ENCODE measurements at places on chromosomes 4 and X.

DNA sequence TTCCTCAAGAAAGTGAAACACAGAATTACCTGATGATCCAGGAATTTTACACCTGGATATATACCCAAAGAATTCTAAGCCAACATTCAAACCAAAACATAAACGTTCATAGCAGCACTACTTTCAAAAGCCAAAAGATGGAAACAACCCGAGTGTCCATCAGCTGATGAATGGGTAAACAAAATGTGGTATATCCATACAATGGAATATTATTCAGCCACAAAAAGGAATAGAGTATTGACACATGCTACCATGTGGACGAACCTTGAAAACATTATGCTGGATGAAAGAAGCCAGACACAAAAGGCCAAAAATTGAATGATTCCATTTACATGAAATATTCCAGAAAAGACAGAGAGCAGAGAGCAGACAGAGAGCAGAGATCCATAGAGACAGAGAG is 52.0 kb downstream of the IRF2 start:
- no peak for DNase-seq

- no peak for DNase-seq
Observed at GRCh38 chr4:151555151-151555945, 146.4 kb downstream of the FHIP1A start.

- no peak for DNase-seq
Observed at GRCh38 chr4:140781596-140781995, 25.4 kb upstream of the TBC1D9 start.

DNA sequence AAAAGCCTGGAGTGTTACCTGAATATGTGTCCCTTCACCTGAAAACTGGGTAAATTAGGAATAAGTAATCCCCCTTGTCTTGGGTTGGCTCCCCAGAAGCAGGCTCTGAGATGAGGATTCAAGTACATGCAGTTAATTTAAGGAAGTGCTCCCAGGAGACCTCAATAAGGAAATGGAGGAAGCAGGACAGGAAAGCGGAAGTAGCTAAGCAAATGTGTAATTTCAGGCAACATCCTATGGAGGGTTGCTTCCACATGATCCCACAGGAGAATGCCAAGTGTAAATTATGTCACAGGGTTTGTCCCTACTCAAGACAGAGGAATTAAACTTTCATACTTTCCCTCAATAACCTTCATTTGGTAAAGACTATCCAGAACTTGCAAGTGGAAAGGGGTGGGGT is 48.1 kb upstream of the ARHGEF6 start:
- DNase-seq = no peak

- no peak for DNase-seq
Observed at GRCh38 chr4:77538144-77538543, 67.5 kb upstream of the CXCL13 start.

DNA sequence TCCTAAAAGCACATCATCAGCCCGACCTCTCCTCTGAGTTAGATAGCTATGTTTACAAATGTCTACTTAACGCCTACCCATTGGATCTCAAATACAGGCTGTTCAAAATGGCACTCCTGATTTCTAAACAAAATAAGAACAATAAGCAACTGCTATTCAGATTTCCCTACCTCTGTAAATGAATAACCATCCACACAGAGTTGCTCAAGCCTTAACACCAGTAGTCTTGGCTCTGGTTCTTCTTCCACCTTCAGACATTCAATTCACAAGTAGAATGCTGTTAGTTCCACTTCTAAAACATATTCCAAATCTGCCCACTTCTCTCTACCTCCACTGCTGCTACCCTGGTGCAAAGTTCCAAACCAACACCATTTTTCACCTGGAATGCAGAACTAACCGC is 27.1 kb upstream of the DCLK2 start:
- DNase-seq = no peak

DNA sequence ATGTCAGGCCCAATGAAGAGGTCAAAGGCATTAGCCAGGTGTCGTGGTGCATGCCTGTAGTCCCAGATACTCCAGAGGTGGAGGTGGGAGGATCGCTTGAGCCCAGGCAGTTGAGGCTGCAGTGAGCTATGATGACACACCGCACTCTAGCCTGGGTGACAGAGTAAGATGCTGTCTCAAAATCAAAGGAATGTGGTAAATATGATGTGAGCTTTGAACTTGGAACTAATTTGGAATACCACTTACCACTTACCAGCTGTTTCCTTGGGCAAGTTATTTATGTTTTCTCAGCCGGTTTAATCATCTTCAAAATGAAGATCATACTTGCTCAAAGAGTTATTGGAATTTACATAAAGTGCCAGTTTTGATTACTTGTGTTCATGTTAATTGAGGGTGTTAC is 23.8 kb upstream of the SEPSECS start:
- no peak for DNase-seq

DNA sequence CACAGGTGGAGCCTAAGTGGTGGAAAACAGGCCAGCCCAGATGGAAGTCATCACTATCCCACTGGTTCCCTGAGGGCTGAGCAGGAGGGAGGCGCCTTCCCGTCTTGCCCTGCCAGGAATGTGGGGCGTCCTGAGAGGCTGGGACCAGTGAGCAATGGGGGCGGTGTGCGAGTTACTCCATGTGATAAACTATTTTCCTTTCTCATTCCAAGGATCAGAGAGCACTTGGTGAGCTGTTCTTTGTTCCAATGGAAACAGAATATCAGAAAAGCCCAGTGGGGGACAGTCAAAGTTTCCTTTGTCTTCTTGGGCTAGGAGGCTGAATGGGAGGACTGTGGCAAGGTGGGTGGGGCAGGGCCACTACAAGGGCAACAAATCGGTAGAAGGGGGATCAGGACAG is 86.2 kb downstream of the NHSL2 start:
- no peak for DNase-seq

GRCh38 chrX:85108165-85108564 is 104.5 kb downstream of the APOOL start:
- DNase-seq = no peak

DNA sequence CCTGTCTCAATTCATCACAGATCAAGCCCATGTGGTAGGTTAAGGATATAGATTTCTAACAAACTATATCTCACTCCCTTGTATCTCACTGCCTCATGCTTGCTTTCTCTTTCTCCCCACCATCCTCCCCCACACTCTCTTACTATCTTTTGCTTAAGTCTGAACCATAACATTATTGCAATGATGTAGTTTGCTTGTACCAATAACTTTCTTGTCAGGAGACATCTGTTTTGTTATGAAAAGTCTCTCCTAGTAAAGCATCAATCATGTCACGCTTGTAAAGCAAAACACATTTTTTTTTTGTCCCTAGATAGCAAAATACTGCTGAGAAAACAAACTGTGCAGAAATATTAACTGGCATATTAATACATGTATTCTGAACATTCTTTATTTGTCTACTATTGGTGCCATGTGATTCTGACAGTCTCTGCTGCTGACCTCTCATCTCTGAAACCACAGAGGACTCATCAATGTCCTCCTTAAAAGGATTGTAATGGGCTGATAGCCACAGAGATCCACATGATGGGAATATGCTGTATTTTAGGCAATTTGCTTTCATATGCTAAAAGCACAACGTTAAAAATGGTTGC is 217.5 kb downstream of the VEGFC start:
- DNase-seq = no peak

DNA sequence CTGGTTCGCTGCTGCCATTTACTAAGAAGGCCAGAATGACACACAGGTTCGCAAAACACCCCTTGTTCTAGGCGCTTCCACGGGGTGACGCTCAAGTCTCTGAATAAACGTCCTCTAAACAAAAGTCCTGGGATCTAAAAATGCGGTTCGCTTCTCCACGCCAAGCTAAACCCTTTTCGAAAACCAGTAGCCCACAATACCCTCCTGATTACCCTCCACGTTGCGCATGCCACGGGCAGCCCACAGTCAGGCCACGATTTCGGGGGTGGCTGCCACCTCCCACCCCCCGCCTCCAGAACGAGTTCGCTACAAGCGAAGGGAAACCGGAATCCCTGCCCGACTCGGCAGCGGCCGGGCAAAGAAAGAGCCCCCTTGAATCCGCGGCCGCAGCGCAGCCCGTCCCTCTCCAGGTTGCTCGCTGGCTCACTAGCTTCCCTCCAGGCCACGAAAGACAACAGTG is 423 bp downstream of the RPL39 start:
- DNase-seq = no peak

DNA sequence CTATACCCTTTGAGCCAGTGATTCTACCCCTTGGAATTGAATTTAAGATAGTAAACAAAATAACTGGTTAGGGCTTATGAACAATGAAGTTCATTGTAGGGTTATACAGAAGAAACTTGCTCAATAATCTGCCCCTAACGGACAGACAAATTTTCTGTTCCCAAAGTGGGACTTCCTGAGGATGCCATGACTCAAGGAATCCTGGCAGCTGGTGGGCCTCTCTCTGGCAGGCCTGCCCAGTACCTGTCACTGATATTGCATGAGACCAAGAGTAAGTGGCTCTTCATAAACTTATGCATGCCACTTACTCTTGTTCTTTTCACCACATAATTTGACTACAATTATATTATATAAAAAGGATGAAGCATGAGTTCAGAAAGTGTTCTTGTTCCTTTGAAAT is 41.5 kb downstream of the GPRIN3 start:
- no peak for DNase-seq

- DNase-seq = no peak
Observed at GRCh38 chr4:5683566-5683965, 24.8 kb downstream of the EVC2 start.

DNA sequence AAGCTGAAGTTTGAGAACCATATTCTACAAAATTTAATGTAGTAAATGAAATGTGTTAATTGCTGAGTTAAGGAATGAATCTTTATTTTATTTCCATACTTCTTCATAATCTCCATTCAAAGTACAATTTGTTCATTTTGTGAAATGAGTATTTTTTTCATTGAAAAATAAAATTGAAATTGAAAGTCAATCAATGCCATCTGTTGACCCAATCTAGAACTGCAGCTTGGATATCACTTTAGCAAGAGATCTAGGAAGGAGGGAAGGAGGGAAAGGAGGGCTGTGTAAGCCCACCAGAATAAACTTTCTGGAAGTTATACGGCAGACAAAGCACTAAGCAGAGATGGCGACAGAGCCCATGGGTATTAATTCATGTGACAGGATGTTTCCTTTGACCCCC is 128.4 kb downstream of the ZMAT1 start:
- DNase-seq = no peak

GRCh38 chrX:42127563-42127962 is 204.2 kb upstream of the CASK start:
- no peak for DNase-seq

DNA sequence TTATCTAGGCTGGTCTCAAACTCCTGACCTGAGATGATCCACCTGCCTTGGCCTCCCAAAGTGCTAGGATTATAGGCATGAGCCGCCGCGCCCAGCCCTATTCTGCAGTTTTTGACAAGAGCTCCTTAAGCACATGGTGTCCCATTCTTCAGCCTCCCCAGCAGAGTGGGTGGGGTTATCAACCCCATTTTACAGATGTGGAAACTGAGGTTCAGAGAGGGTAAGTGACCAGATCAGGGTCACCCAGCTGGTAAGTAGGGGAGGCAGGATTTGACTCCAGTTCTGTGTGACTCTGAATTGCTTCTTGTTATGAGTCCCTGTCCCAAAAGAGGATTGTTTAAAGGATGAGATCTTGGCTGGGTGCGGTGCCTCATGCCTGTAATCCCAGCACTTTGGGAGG is 14.5 kb downstream of the MAN2B2 start:
- DNase-seq = no peak

GRCh38 chr4:108384544-108384943 is 215.8 kb upstream of the LEF1 start:
- DNase-seq = no peak

GRCh38 chr4:136078976-136079375 is 1453.3 kb downstream of the PCDH18 start:
- DNase-seq = peak; percentile 39

DNA sequence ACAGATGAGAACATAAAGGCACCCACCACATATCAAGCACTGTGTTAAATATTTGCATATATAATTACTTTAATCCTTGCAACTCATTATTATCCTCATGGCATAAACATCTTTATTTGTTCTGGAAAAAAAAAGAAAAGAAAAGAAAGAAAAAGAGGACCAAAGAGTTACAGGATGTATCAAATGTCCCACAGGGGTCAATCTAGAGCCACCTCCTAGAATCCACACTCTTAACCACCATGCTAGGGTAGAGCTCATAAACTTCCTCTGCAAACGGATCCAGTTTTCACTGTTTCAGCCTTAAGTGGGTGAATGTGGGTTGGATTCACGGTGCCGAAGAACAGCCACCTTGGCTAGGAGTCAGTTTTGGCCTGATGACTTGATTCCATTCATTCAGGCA is 171.1 kb upstream of the PPARGC1A start:
- no peak for DNase-seq

- no peak for DNase-seq
Observed at GRCh38 chrX:26160301-26160700, at the start of gene MAGEB6B. Gene MAGEB6B, plus strand, starts transcription at chrX:26160601. Its CDS starts 0 bp downstream, at chrX:26160601.

- DNase-seq = no peak
Observed at GRCh38 chrX:135408794-135409193, 12.9 kb upstream of the SMIM10L2A start.

- DNase-seq = no peak
Observed at GRCh38 chr4:63460075-63460474, 949.2 kb downstream of the TECRL start.

All from SK-N-MC (cell line).